ENCODE measurements at places on chromosomes 7 and 10.
A peak's percentile ranks its signal among the peaks of the same experiment; 100 is the strongest.

DNA sequence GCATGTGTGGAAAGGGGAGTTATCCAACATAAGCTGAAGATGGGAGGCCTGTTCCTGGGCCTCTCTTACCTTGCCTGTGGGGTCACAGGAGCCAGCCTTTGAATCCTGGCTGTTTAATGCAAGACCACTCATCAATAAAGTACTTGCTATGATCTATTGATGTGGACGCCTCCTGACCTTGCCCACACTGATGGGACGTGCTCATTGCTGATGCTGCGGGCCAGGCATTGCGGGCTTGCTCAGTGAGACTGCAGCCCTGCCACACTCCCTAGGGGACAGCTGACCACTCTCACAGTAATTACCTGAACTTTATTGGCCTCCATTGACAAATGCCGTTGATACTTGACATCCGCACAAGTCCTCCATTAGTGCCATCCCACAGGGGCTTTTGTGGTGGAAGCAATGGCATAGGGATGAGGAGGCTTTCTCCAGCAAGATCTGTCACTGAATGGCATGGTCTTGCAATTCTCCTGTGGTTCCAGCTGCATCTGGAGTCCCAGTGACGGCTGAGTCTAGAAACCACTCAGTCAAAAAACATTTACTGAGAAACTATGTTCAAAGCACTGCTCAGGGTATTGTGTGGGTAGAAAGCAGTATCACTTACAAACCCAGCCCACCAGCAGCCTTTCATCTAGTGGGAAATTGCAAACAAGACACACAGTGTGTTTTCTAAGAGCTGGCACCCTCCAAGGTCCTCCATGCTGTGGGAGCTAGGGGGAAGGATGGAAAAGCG lies 135.1 kb upstream of the YAE1 start:
- DNase-seq, result no peak

- peak; percentile 89 for DNase-seq
Observed at GRCh38 chr10:103772096-103772845, 83.1 kb downstream of the SH3PXD2A start.

DNA sequence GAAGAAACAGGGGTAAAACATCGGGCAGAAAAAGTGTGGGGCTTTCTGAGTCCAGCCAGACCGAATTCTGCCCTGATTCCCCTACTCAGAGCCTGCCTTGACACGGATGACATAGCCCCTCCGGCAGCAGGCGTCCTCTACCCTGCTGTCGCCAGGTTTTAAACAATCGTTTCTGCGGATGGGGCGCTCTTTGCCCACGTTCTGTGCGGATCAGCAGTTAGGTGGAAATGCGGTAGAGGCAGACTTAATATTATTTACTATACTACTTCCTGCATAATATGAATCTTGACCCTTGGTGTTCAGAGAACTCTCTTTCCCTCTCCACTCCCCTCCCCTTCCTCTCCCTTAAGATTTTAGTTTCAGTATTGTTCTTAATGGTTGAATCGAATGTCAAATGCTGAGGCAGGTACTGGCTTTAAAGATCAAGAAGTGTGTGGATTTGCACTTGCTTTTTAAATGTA lies 2.4 kb downstream of the GATA3 start:
- DNase-seq, result no peak

DNA sequence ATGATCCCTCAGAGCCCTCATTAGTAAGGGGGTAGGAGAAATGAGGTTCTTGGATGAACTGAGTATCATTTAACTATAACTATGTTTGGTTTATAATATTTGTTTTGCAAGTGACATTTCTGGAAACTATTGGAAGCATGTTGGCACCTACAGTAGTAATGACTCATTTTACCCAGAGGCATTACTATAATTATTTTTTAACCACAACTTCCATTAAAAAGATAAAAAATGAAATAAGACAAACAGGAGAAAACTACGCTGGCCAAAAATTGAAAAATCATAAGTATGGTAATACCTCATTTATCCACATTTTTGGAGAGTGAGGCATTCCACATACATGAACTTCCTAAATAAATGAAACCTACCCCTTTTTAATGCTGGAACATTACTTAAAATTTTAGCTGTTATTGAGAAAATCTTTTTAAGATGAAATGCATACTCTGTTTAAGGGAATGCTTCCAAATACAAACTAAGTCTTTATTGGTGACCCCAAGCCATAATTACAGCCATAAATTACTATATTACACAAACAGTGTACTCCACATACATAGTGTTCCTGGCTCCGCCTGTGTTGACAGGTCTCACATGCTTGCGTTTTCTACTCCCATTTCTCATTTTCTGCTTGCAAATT lies 84.6 kb upstream of the CAPZA2 start:
- DNase-seq, result peak; percentile 72

DNA sequence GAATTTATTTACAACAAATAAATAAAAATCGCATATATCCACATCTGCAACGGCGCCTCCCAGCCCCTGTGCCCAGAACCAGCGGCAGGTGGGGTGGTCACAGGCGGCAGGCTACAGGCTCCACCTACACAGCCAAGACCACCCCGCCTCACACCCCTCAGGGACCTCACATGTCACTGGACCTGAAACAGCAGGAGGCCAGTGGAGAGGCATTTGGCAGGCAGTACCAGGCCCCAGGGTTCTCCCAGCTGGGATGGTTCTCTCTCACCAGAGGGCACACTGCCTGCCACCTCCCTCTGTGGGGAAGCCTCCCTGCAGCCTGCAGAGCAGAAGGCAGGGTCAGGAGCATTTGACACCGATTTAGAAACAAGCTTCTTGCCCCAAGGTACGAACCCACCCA lies 81.5 kb downstream of the MAD1L1 start:
- no peak for DNase-seq

GRCh38 chr7:86643561-86644281 lies at the start of gene GRM3:
Gene GRM3, plus strand, starts transcription at chr7:86643909. Its CDS starts 121,237 bp downstream, at chr7:86765146.
- peak; percentile 5 for DNase-seq

- peak; percentile 50 for DNase-seq
Observed at GRCh38 chr7:137932881-137933269, 69.0 kb downstream of the CREB3L2 start.

DNA sequence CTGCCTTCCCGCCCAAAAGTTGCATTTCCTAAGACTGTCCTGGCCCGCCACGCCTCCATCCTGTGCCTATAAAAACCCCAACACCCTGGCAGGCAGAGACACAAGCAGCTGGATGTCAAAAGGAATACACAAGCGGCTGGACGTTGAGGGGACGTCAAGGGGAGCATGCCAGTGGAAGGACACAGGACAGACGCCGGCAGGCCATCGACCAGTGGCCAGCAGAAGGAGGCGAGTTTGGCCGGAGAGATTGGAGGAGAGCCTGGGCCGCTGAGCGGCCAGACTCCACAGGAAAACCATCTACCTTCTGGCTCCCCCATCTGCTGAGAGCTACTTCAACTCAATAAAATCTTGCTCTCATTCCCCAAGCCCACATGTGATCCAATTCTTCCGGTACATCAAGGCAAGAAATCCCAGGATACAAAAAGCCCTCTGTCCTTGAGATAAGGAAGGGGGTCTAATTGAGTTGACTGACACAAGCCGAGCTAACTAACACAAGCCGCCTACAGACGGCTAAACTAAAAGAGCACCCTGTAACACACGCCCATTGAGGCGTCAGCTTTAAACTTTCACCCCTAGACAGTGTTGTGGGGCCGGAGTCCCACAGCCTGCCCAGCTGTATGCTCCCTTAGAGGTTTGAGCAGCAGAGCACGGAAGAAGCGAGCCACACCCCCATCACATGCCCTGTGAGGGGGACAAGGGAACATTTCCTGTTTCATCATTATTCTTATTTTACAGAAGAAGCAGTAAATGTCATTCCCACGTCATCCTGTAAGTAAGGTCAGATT lies 150.3 kb upstream of the PHYHIPL start:
- DNase-seq, result no peak

DNA sequence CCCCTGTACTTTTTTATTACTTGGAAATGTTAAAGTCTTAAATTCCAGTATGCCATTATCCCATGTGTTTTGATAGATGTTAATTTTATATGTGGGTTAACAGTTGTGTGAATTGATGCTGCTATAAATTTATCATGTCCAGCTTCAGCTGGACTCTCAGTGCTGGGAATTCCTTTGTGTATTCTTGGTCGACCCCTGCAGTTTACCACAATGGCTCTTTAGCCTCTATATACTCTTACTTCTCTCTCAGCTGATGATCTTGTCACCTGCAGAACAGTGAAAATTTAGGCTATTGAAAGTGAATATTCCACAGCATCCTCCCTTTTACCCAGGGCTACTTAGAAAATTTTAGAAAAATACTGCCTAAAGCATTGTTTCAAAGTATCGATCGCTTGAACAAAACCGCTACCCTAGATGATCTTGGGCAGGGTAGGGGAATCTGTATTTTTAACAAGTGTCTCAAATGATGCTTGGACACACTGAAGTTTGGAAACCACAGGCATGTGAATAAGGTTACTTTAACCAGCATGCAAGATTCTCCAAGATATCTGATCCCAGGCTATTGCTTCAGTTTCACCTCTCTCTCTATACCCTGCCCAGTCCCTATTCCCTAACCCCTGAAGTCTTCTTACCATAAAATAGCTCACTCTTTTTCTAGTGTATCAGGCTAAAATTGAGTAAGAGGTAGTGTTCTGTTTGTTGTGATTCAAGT lies 25.4 kb downstream of the LCOR start:
- no peak for DNase-seq

DNA sequence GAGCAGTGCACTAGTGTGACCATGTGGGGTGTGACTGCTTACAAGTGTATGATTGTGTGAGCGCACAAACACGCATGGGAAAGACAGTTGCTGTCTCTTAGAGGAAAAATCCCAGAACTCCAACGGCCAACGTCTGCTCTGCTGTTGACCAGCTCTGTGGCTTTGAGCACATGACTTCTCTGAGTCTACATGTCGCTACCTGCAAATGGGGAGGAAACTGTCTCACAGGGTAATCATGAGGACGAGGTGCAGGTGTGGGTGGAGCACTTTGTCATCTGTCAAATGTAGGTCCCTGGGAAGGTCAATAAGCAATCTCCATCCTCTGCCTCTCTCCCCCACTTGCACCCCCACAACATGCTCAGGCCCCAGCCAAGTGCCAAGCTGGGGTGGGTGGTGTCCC lies 31.2 kb upstream of the TLX1 start:
- no peak for DNase-seq

DNA sequence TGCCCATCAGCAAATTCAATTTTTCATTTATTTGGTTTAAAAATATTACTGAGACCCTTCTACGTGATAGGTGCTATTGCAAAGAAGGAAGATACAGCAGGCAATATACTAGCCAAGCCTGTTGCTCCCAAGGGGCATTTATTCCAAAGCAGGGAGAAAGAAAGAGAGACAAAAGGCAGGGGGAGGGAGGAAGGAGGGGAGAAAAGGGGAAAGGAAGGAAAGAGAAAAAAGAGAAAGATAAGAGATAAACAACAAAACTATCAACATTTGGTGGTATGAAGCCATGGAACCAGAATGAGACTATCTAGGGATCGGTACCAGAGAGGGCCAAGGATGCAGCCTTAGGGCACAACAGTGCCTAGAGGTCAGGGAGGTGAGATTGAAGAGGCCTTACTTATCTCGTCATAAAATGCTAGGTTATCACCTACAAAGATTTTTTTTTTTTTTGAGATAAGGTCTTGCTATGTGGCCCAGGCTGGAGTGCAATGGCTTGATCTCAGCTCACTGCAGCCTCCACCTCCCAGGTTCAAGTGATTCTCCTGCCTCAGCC lies 55.3 kb upstream of the CAPZA2 start:
- no peak for DNase-seq

GRCh38 chr10:114694062-114694461 lies 36.0 kb upstream of the ABLIM1 start:
- no peak for DNase-seq

DNA sequence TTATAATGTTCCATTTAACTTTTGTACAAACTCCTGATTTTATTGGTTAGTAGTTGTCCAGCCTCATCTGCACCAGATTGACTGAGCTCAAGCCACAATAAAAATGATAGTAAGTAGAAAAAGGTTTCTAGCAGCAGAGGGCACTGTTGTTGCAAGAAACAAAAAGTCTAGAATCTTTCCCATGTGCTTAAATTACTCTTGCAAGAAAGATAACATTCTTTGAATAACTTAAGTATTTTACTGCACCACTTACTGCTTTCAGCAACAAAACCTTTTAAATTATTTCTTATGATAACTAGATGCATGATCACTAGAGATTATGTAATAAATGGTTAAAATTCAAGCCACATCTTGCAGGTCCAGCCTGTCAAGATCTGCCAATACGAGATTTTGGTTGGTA lies 27.0 kb downstream of the LMOD2 start:
- DNase-seq, result peak; percentile 78

GRCh38 chr10:103295374-103296015 lies 18.6 kb downstream of the INA start:
- DNase-seq, result peak; percentile 66

DNA sequence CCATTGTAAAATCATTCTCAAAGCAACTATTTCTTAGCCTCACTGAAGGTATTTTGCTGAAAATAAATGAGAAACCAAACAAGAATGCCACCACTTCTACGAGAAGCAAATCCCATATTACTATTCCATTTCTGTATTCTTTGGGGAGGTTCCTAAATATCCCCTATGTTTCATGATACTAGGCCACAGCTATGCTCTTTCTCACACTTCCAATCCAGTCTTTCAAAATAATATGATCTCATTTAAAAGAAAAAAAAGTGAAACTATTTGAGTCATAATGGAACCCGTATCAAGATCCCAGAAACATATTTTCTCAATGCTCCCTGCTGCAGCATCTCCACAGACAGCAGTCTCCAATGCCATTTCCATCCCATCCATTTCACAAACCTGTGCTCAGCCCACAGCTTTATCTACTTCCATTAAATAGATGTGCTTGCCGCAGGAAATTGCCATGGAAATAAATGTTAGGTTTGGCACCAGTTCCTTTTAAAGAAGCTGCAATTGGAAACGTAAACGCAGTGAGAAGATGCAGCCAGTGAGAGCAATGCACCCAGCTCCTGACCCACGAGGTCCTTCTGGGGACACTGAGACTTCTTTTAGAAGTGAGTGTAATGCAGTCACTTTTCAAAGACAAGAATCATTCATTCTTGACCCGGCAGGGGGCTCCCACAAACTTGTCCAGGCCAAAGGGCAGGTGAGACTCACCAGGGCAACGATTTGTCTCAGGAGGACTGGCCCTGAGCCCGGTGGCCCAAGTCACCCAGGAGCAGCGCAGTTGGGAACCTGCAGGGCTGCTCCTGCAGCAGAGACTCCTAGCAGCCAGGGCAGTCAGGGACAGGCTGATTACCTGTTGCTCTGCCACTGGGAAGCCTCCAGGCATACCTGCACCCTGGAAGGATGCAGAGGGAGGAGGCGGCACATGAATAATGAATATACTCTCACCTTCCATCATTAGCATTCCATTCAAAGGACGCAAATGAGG lies 99.6 kb downstream of the C10orf90 start:
- peak; percentile 49 for DNase-seq

- peak; percentile 99 for DNase-seq
Observed at GRCh38 chr7:27124096-27124901, 6.3 kb downstream of the HOXA4 start.

GRCh38 chr7:24456526-24457218 lies 116.6 kb upstream of the PALS2 start:
- no peak for DNase-seq

GRCh38 chr7:112084520-112084971 lies 121.7 kb downstream of the DOCK4 start:
- peak; percentile 80 for DNase-seq

DNA sequence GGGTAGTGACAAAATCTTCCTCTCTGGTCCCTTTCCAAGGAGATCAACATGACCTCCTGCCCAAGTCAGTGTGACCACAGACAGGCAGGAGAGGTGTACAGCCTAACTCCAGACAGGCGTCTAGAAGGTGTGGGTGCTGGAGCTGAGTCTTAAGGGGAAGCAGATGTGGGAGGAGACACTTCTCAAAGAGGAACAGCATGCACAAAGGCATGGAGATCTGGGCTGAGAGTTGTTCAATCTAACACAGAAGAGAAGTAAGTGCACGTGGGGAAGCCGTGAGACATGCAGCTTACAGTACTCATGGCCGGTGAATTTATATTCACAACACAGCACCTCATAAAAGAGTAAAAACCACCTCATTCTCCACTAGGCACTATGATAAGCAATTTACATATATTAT lies 23.8 kb upstream of the GSDME start:
- no peak for DNase-seq
